ENCODE measurements at places on chromosomes 4 and X. TPM values are rescaled to one million over a fixed set of nuclear protein-coding genes. Genes with fewer than 3 reads are reported as not detected.

GRCh38 chrX:140040386-140040785 is 75.1 kb upstream of the CXorf66 start:
- H3K4me1 ChIP-seq, result no peaks in the 10 kb centered on the region
- H3K36me3 ChIP-seq, result no peaks in the 10 kb centered on the region
- H3K27me3 ChIP-seq, result peaks cover 4% of the 10 kb centered on the region

DNA sequence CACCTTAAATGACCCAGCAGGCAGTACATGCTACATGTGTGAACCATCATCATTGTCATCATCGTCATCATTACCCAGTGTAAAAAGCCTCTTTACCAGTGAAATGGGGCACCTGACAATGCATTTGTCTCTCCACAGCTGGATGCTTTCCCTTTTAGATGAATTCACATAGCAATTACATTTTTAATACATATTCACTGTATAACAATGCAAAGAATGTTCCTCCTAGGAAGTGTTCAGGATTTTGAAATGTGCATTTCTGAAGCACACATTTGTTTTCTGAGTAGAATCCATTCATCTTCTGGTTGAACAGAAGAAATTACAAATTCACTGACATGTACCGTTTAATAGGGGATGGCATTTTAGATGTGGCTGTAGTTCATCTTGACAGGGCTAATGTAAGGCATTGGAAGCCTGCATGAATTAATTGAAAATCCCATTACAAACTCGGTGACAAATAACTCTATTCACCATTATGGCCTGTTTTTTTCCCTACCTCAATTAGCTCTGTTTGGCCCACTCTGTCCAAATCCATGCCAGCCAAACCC is 111.1 kb downstream of the SH3RF1 start:
- no peak overlapping the region for H3K27ac ChIP-seq
- H3K4me3 ChIP-seq, result no peak overlapping the region
- no peaks in the 10 kb centered on the region for H3K27me3 ChIP-seq
- no peak for DNase-seq

DNA sequence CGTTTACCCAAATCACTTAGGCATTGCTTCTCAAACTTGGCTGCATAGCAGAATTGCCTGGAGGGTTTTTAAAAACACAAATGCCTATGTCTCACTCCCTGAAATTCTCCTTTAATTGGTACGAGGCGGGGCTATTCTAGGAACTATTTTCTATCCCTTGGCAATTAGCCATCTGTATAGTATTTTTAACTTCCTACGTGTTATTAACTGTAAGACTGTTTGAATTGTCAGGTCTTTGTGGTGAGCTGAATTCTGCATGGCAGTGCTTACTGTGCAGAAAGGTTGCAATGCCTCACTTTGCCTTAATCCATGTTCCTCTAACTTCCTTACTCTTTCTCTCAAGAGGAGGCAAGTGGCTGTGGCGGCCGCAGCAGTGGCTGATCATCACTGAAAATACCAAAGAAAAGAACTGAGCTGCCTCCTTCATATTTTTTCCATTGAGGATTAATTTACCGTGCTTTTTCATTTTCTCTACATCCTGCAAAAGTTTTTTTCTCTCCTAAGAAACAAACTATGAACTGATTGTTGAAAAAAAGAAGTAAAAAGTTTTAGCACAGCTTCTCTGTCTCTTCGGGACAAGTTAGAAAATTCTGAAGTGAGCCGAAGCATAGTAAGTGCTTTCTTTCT is at the start of gene SHROOM3:
SHROOM3 (plus strand) TSS at position 329 of the 627 bp plus-strand sequence. CDS start 824 bp downstream, outside the sequence.
- H3K4me1 ChIP-seq, result no peaks in the 10 kb centered on the region
- no peak for DNase-seq
- H3K36me3 ChIP-seq, result no peaks in the 10 kb centered on the region
- H3K4me3 ChIP-seq, result no peak within 1 kb of the TSS
- H3K27ac ChIP-seq, result no peak within 1 kb of the TSS
- H3K27me3 ChIP-seq, result peaks cover 38% of the 10 kb centered on the region

- peaks cover 16% of the 10 kb centered on the region for H3K4me1 ChIP-seq
- H3K27me3 ChIP-seq, result no peaks in the 10 kb centered on the region
- DNase-seq, result no peak
- no peak overlapping the region for H3K27ac ChIP-seq
- no peak overlapping the region for H3K4me3 ChIP-seq
These were observed 38.2 kb downstream of the ETDC start for GRCh38 chrX:135347381-135348016.

DNA sequence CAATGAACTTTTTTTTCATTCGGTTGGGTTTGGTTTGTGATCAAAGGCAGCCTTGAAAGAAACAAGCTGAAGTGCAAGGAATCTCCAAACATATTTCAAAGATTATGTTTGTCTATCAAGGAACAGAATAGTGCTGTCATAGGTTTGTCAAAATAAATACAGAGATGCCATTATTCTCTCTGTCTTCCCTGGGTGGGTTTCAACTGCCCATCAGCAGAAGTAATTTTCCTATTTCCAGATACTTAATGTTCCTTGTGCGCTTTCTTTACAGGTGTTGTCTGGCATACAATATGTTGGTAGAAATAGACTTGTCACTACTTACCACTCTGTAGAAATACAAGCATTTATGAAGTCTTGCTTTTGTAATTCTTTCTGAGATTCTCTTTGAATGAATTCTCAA is 294.9 kb downstream of the PDHA2 start:
- H3K27me3 ChIP-seq, result no peaks in the 10 kb centered on the region
- no peak overlapping the region for H3K4me3 ChIP-seq
- no peak overlapping the region for H3K27ac ChIP-seq
- H3K36me3 ChIP-seq, result no peaks in the 10 kb centered on the region
- no peaks in the 10 kb centered on the region for H3K4me1 ChIP-seq

GRCh38 chr4:156950948-156951347 is 20.7 kb downstream of the PDGFC start:
- H3K27me3 ChIP-seq, result no peaks in the 10 kb centered on the region
- no peak overlapping the region for H3K27ac ChIP-seq
- no peak for DNase-seq

DNA sequence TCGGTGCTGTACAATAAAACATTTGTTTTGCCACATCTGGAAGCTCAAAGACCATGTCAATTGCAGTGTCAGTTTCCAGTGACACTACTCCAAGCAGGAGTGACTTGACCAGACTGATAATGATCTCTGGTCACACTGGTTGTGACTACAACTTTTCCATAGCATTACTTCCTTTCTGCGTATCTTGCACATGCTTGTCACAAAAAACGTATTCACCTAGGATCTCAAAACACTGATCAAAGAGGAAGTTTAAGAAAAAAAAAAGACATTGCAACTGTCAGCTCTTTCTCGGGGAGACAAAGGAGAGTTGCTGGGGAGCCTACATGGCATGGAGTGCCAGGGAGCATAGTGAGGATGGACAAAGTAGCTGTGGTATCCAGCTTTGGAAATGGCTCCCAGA is 60.6 kb downstream of the OPHN1 start:
- no peaks in the 10 kb centered on the region for H3K36me3 ChIP-seq
- H3K27me3 ChIP-seq, result no peaks in the 10 kb centered on the region
- DNase-seq, result no peak
- H3K4me3 ChIP-seq, result no peak overlapping the region
- H3K4me1 ChIP-seq, result no peaks in the 10 kb centered on the region

- H3K4me1 ChIP-seq, result peaks cover 2% of the 10 kb centered on the region
- DNase-seq, result no peak
- peaks cover 10% of the 10 kb centered on the region for H3K27me3 ChIP-seq
- no peaks in the 10 kb centered on the region for H3K36me3 ChIP-seq
- no peak overlapping the region for H3K4me3 ChIP-seq
- no peak overlapping the region for H3K27ac ChIP-seq
These were observed 43.9 kb downstream of the GABRB1 start for GRCh38 chr4:47075262-47075661.

DNA sequence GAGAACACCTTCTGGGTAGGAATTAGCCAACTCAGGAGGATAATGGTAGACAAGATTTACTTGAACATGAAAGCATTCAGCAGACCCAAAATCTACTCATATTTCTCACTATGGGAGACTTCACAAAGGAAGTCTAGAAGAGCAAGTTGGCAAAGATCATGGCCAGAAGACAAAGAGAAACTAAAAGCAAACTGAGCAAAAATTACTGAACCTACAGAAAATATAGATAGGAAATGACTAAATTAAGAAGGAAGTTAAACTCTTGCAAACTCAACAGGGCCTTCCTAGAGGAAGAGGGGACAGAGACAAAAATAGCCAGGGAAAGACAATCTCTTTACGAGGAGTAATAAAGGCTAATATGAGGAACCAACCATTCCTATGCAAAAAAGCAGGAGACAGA is 18.7 kb downstream of the CORIN start:
- peaks cover 14% of the 10 kb centered on the region for H3K27me3 ChIP-seq
- peaks cover 4% of the 10 kb centered on the region for H3K4me1 ChIP-seq
- DNase-seq, result no peak
- no peak overlapping the region for H3K27ac ChIP-seq
- no peak overlapping the region for H3K4me3 ChIP-seq

DNA sequence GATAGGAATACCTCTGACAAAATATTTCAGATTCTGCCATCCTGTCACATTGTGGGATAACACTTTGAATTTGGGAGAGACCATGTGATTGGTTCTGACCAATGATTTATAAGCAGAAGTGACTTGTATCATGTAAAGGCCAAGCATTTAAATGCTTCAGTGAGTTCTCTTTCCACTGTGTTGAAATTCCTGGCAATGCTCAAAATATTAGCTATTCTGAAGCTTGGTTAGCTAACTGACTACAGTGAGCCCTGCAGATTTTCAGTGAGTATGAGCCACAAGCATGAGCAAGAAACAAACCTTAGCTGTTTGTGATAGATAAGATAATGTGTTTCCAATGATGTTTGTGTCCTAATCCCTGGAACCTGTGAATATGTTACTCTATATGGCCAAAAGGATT is 562.8 kb upstream of the AADAT start:
- no peak overlapping the region for H3K27ac ChIP-seq
- H3K4me1 ChIP-seq, result no peaks in the 10 kb centered on the region
- H3K4me3 ChIP-seq, result no peak overlapping the region
- no peaks in the 10 kb centered on the region for H3K36me3 ChIP-seq
- no peaks in the 10 kb centered on the region for H3K27me3 ChIP-seq
- DNase-seq, result no peak

GRCh38 chr4:150402871-150403272 is 179.1 kb upstream of the MAB21L2 start:
- H3K4me1 ChIP-seq, result no peaks in the 10 kb centered on the region
- H3K36me3 ChIP-seq, result peaks cover 30% of the 10 kb centered on the region
- H3K27ac ChIP-seq, result no peak overlapping the region
- DNase-seq, result peak; percentile 2
- H3K4me3 ChIP-seq, result no peak overlapping the region

DNA sequence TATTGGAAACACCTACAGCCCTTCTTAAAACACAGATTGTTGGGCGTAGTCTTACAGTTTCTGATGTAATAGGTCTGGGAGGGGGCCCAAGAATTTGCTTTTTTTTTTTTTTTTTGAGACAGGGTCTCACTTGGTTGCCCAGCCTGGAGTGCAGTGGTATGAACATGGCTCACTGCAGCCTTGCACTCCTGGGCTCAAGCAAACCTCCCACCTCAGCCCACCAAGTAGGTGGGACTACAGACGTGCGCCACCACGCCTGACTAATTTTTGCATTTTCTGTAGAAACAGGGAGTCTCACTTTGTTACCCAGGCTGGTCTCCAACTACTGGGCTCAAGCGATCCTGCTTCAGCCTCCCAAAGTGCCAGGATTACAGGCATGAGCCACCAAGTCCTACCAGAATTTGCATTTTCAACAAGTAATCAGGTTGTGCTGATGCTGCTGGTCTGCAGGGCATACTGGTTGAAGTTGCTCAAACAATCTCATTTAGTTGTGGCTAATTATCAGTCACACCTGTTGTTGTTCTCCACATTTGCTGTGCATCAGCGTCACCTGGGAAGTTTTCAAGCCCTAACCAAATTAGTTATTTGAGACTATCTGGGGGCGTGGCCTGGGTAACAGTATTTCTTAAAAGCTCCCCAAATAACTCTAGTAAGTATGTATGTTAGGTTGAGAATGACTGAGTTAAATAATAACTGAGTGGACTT is 14.0 kb downstream of the TMEM154 start:
- H3K27ac ChIP-seq, result no peak overlapping the region
- H3K27me3 ChIP-seq, result no peaks in the 10 kb centered on the region
- DNase-seq, result no peak
- peaks cover 26% of the 10 kb centered on the region for H3K4me1 ChIP-seq

DNA sequence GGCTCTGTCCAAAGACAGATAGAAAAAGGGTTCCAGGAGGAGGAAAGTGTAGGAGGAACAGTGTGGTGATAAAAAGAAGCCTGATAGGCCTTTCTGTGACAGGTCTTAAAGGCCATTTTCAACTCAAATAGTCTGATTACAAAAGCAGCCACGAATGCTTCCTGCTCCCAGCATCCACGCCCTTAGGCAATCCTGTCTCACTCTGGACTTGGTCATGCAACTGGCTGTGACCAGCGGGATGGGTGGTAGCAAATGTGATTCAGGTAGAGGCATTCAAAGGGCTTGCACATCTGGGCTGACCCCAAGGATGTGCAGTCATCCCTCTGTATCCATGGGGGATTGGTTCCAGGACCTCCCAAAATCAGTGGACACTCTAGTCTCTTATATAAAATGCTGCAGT is 14.4 kb upstream of the SEPSECS start:
- H3K27ac ChIP-seq, result no peak overlapping the region
- H3K4me3 ChIP-seq, result no peak overlapping the region
- H3K27me3 ChIP-seq, result no peaks in the 10 kb centered on the region
- peaks cover 20% of the 10 kb centered on the region for H3K4me1 ChIP-seq
- DNase-seq, result no peak

DNA sequence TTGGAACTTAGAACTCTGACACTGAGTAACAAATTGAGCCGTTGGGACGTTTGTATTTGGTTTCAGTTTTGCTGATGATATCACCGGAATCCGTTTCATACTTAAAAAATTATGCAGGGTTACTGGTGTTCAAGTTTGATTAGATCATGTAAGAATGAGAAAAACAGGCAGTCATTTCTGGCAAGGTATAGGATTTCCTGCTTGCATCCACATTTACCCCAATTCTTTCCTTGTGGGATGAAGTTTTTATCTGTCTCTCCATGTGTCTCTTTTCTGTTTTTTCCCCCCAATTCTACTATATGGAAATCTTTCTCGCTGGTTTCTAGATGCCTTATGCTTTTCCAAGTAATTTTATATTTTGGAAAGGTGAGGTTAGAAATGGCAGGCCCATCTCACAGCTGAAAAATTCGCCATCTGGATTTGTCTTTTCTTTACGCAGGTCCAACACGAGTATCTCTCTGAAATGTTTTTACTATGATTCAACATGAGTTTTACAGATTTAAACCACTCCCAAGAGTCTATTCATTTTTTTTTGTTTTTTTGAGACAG is 197.9 kb downstream of the SHOX start:
- DNase-seq, result no peak
- no peaks in the 10 kb centered on the region for H3K4me1 ChIP-seq
- no peak overlapping the region for H3K27ac ChIP-seq
- H3K36me3 ChIP-seq, result no peaks in the 10 kb centered on the region
- no peak overlapping the region for H3K4me3 ChIP-seq

S100P gene
- 2.5 TPM for total RNA-seq

AFF2 gene
- total RNA-seq, result 1.7 TPM

SPANXC gene
- total RNA-seq, result not detected

SMARCA1 gene
- 0.47 TPM for total RNA-seq

CXCL8 gene
- total RNA-seq, result 0.31 TPM

CT45A1 gene
- not detected for total RNA-seq

FAAH2 gene
- total RNA-seq, result 1.9 TPM

CTAG2 gene
- 39.6 TPM for total RNA-seq

PF4V1 gene
- total RNA-seq, result not detected

All from activated naive CD8-positive, alpha-beta T cell treated with anti-CD3 and anti-CD28 coated beads for 36 hours (primary cell).